ENCODE measurements at places on chromosomes 16 and 17. TPM values are rescaled to one million over a fixed set of nuclear protein-coding genes. Genes with fewer than 3 reads are reported as not detected.

DNA sequence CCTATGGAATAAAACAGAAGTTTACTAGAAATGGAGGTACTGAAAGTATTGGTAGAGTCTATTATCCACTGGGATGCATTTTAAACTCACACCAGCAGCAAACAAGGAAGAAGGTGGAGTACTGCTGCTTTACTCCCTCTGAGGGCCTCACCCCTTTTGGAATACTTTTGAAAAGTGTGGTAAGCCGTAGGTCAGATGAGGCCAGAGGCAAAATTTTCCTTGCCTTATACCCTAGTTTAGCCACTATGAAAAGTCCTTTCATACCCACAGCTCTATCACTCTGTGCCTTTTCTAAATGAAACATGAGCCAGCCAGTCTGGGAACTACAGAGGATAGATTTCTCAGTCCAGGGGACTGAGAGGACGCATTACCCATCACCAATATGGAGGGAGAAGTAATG is 14.0 kb downstream of the GDE1 start:
- no peak for DNase-seq

DNA sequence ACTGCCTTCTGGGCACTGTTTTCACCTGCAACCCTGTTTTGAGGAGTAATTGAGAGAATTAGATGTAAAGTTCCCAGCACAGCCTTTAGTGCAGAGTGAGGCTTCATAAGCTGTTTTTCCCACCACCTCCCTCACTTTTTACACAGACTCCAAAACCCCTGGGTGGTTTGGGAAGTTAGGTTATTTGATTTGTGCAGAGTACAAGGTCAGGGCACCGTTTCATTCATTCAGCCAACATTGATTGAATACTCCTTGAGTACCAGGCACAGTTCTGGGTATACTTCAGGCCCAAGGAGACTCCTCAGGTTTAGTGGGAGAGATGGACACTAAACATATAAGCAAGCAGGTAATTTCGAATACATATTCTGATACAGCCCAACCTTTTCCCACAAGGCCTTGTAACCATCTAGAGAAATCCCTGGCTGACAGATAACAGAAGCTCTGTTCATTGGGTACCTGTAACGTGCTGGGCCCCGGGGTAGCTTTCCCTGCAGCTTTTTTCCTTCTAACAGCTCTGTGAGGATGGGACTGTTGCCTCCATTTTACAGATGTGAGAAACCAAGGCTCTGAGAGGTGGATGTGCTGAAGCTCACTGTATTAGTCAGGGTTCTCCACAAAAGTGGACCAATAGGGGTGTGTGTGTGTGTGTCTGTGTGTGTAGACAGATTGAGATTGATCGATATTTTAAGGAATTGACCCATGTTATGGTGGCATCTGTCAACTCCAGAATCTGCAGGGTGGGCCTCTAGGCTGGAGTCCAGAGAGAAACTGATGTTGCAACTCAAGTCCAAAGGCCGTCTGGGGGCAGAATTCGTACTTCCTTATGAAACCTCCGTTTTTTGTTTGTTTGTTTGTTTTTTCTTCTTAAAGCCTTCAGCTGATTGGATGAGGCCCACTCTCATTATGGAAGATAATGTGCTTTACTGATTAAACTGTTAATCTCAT is 234.7 kb downstream of the SNX29 start:
- DNase-seq = no peak

- DNase-seq = peak; percentile 34
Observed at GRCh38 chr16:84513123-84513522, 8.7 kb upstream of the MEAK7 start.

- no peak for DNase-seq
Observed at GRCh38 chr16:22326771-22327445, 29.7 kb downstream of the POLR3E start.

GRCh38 chr17:45428931-45429338 is 3.7 kb downstream of the ARHGAP27 start:
- DNase-seq = no peak

DNA sequence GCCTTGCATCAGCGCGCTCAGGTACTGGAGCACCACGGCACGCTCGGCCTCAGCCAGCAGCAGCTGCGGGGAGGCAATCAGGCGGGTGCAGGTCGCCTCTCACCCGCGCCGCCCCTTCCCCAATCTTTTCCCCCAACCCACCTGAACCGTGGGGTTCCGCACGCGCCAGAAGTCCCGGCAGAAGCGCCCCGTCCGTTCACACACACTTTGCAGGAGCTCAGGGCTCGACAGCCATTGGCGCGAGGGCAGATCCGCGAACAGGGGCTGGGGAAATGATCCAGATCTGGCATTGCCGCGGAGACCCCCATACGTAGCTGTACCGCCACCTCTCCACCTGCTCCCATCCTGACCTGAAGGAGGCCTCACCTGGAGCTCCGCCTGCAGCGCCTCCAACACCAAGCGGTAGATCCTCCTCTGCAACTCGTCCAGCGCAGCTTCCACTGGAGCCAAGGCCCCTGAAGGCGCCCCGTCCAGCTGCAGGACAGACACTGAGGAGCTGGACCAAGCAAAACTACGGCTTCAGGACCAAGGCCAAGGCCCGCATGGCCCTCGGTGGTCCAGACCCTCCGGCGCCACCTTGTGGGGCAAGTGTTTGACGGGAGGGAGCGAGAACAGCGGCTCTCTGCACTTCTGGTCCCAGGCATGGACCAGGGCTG is 1.4 kb upstream of the MATCAP1 start:
- DNase-seq = peak; percentile 90

DNA sequence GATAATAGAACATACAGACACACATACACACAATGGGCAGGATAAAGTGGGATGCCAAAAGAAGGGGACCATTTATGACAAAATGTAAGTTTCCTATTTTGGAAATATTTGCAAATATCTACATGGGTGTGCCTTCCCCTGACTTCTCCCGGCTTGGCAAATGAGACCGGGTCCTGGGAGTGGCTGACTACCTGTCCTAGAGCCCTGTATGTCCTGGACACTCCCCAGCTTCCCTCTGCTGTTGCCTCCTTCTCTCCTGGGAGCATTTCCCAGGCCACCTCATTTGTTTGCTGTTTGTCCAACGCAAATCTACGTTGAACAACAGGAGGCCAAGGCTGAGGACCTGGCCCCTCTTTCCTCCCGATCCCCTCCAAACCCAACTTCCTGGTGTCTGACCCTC is 16.9 kb downstream of the PECAM1 start:
- no peak for DNase-seq

DNA sequence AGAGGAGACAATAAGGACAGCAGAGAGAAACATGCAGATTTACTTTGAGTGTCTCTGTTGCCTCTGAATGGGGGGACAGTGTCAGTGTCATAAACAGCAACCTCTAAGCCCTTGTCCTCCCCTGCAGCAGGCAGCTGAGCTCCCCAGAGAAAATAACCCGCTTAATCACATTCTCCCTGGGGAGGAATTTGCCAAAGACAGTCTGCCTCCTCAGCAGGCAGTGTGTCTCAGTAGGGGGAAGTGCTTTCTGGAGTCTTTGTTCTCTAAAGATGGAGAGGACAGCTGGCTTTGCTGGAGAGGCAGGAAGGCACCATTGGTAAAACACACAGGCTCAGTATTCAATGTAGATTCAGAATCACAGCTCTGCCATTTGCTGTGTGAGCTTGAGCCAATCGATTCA is 16.1 kb downstream of the TEKT5 start:
- DNase-seq = no peak

- DNase-seq = peak; percentile 53
Observed at GRCh38 chr17:5832886-5833285, 237.3 kb upstream of the WSCD1 start.

DNA sequence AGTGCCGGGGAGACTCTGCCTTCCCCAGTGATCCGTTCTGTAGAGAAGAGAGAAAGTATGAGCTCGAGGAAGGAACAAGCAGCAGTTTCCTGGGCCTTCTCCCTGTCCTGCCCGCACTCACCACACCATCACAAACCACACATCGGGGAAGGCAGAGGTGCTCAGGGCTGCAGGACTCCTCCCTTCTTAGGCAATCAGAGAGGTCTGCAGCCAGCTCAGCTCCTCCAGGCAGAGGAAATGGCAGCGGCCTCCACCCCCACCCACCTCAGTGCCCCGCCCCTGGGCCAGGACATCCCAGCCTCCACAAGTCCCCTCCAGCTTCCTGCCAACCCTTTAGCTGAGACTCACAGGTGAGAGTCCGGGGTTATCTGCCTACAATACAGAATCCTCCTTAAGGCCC is 2.0 kb downstream of the ZNF319 start:
- no peak for DNase-seq

- no peak for DNase-seq
Observed at GRCh38 chr17:8222380-8222629, 11.9 kb upstream of the AURKB start.

GRCh38 chr17:12898110-12898509 is 108.8 kb downstream of the ARHGAP44 start:
- no peak for DNase-seq

DNA sequence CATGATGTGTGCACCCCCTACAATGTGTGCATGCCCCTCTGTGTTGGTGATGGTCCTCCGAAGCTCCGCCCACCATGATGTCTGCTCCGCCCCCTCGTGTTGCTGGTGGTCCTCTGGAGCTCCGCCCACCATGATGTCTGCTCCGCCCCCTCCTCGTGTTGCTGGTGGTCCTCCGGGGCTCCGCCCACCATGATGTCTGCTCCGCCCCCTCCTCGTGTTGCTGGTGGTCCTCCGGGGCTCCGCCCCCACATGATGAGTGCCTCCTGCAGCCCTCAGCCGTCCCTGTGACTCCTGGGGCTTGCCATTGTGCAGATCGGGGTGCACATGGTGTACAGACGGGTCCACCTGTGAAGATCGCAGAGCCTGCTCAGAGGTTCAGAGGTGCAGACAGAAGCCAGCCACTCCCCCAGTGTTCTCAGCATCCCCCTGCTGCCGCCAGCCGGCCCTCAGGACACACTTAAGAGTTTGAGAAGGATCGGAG is 129.1 kb upstream of the CHMP6 start:
- no peak for DNase-seq

DNA sequence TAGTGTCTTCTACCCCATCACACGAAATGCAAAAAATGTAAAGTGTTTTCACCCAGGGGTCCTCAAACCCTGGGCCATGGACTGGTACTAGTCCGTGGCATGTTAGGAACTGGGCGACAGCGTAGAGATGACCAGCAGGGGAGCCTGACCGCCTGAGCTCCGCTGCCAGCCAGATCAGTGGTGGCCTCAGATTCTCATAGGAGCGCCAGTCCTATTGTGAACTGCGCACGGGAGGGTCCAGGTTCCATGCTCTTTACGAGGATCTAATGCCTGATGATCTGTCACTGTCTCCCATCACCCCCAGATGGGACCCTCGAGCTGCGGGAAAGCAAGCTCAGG is 4.5 kb downstream of the SCARF1 start:
- no peak for DNase-seq

DNA sequence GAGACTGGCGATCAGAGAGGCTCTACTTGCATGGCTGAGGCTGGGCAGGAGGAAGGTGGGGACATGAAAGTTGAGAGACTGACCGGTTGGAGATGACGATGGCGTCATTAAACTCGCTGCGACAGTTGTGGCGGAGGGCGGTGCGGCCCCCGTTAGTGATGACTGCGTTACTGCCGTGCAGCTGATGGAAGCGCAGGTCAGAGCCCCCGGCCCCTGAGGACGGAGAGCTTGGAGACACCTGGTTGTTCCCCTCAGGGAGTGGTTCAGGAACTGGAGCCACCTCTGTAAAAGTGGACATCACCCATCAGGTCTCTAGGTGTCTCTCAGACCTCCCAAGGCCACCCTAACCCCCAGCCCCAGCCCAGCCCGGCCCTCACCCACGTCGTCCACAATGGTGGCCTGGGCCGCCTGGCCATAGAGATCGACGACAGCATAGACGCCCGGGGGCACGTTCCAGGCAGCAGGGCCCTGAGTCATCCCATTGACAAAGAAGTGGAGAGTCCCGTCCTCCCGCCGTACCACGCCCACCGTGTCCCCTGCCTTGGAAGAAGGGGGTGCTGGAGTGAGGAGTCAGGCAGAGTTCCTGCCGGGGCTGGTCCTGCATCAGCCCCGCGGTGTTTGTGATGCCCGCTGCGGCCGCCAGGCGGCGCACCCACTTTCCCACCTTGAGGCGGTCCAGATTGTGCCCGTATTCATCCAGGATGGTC is 5.3 kb downstream of the NEURL4 start:
- DNase-seq = no peak

DNA sequence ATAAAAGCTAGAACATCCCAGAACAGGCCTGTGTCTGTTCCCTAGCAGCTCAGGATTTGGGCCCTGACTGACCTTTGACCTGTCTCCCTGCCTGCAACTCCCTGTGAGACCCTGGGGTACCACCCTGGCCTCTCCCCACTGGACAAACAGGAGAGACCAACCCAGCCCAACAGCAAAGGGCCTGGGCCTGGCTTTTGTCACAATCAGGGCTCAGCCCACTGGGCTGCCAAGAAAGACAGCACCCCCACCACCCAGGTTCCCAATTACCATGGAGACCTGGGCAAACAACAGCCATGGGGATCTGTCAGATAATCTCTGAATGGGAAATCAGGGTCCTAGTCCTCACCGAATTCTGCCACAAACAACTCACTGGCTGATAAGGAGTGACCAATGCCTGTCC is 11.1 kb downstream of the PLLP start:
- DNase-seq = no peak

DNA sequence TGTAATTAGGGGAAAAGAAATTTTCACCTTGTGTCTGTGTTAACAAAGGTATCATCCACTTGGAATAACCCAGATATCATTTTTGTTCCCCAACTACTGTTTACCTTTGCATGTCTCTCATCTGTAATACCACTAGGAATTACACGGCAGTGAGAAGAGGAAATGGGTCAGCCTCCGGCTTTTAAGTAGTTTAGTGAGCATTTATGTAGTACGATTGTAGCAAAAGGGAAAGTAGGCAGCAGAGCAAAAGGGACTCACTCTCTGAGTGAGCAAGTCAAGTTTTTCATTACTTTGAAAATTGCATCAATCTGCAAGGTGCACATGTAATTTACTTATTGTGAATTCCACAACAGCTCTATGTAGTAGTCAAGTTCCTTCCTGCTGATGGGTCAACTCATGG is 11.2 kb downstream of the PHF12 start:
- no peak for DNase-seq

Gene SCRN2
- 18.4 TPM for total RNA-seq

Gene HOXB1
- not detected for total RNA-seq

Gene RTN4RL1
- total RNA-seq = 7.6 TPM

Gene CTRL
- total RNA-seq = 0.24 TPM

Gene RAB34
- total RNA-seq = 176 TPM

Gene TOM1L1
- 42.2 TPM for total RNA-seq

Gene CA5A
- total RNA-seq = not detected

Gene KRTAP17-1
- total RNA-seq = not detected

Gene MARCHF10
- total RNA-seq = 0.10 TPM

Gene BLMH
- 26.9 TPM for total RNA-seq

Gene SMCR8
- 5.6 TPM for total RNA-seq

Gene GRB7
- total RNA-seq = not detected

Gene GPR179
- not detected for total RNA-seq

Gene HYDIN
- under 0.01 TPM for total RNA-seq

Gene FBXO39
- total RNA-seq = not detected

Gene OTOP2
- total RNA-seq = not detected

Gene SLC12A3
- not detected for total RNA-seq

Gene INPP5K
- total RNA-seq = 20.9 TPM
